ENCODE measurements at places on chromosomes 16 and 17.

DNA sequence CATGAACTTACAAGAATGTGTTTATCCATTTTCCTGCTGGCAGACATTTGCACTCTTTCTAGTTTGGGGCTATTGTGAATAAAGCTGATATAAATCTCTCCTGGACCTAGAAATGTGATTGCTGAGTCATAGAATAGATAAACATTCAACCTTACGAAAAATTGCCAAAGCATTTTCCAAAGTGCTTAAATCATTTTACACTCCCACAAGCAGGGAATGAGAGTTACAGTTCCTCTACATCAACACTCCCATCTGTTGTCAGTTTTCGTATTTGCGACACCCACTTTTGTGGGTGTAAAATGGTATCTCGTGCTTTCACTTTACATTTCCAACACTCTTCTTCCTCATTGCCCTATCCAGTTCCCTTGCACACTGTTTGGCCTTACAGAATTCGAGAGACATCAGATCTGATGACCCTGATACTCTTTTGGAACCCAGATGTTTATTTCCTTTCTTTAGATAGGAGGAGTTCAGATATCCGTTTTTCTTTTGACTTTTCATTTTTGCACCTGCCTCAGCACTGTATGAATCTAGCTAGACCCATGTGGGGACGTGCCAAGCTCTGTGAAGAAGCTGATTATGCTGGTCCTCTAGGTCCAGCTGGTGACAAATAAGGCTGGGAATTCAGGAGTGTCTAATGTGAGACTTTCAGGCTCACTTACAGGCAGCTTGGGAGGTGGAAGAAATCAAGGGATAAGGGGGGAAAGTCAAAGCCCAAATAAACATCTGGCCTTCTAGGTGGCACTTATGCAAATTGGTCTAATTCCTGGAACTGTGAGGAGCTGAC lies 14.0 kb downstream of the SOX9 start:
- peak; percentile 71 for DNase-seq

- DNase-seq = no peak
Observed at GRCh38 chr16:13231365-13231764, 330.0 kb downstream of the SHISA9 start.

DNA sequence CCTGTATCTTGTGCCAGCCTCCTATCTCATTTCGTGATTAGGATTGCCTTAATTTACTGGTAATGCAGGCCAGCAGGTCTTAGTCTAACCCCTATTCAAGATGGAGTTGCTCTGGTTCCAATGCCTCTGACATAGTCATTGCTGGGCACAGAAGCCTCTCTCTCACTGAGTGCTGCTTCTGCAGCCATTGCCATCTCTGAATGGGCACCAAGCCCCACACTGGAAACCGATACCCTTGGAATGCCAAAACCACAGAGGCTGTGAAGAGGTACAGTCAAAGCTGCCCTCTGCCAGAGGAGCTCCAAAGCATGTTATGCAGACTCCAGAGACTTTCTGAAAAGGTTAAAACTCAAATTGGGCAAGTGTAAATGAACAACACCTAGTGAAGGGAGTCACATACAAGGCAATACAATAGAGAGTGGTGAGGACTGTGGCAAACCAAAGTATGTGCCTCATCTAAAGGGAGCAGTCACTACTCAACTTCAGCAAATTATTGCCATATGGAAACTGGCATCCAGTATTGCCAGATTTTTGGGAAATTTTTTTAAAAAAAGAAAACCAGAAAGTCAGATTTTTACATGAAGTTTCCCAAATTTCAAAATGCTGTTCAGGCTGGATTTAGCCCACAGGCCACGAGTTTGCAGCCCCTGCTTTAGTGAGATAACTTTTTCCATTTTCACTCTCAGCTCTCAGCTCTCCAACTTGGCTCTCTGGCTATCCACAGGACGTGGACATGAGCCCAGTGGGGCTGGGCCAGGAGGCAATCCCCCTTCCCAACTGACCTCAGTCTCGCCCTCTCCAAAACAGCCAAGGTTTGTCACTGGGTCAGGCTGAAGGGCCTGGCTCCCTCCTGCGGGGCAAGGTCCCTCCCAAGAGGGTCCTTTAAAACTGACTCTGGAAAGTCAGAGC lies 2.1 kb upstream of the MMP2 start:
- DNase-seq = no peak

GRCh38 chr16:67857547-67858233 lies 10.2 kb upstream of the CENPT start:
- DNase-seq = peak; percentile 81

DNA sequence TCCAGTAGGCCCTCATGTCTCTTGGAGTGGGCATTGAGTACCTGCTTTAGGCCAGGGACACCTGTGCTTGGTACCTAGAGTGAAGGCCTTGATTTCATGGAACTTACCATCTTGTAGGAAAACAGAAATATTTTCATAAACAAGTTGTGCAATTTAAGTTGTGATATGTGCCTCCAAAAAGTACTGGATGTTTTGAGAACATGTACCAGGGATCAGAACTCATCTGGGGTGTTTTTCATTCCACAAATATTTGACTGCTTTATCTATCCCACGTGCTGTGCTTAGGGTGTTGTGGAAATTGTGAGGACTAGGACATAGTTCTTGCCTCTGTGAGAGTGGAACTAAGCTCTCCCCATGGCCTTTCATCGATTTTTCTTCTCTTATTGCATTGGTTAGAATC lies 8.8 kb downstream of the NKD1 start:
- no peak for DNase-seq

DNA sequence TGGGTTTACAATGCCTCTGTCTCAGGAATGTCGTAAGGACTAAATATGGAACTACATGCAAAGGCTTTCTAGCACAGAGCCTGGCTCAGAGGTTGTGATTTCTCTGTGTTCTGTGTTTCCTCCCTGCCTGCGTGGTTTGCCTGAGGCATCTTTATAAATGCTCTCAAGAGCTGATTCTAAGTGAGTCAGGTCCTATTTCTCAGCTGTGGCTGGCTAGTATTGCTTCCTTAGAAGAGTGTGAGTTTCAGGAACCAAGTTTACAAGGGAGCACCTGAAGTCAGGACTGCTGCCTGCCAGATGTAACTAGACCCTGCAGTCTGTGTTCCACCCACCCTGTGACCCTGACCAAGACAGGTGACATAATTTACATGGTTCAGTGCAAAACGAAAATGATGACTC lies 8.0 kb upstream of the CCL1 start:
- no peak for DNase-seq

- DNase-seq = no peak
Observed at GRCh38 chr17:80416260-80416939, 1.4 kb downstream of the ENDOV start.

GRCh38 chr17:63961355-63962212 lies 11.1 kb downstream of the SCN4A start:
- DNase-seq = peak; percentile 71

DNA sequence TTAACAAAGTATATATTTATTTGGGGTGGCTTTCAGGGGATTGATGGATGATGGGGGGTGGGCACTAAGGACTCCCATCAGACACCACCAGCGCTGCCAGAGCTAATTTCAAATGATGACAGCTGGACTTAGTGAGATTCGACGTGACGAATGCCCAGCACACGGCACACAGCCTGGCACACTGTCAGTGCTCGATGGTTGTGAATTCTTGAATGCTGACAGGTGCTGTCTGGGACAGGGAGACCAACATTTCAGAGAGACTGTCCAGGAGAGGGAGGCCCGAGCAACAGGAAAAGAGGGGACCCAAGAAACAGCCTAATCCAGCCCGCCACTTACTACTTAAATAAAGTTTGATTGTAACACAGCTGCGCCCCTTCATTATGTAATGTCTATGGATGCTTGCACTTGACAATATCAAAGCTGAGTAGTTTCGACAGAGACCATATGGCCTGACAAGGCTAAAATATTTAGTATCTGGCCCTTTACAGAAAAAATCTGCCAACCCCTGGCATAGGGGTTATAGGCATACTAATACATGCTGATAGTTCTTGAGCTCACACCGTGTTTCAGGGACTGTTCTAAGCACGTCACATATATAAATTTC lies 6.2 kb upstream of the MPRIP start:
- no peak for DNase-seq

- peak; percentile 78 for DNase-seq
Observed at GRCh38 chr17:62093188-62094155, 28.4 kb upstream of the MED13 start.

DNA sequence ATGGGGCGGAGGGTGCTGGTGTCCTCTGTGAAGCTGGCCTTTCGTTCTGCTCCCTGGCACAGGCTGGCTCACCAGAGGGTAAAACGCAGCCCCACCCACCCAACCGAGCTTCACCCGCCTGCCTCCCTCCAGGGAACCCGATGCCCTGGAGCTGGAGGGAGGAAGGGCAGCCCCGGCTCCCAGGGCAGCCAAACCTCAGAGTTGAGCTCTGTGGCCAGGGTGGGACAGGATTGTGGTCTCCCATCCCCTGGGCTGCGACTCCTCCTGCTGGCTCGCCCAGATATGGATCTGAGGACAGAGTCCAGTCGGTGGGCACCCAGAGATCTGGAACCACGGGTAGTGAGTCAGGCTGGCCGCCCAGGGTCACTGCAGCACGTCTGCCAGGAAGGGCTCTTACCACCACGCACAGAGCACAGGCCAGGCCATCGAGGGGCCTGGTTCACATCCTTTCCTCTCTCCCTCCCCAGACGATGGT lies 42.6 kb upstream of the CHMP6 start:
- no peak for DNase-seq

GRCh38 chr16:70610273-70611223 lies 35.8 kb upstream of the IL34 start:
- DNase-seq = no peak

DNA sequence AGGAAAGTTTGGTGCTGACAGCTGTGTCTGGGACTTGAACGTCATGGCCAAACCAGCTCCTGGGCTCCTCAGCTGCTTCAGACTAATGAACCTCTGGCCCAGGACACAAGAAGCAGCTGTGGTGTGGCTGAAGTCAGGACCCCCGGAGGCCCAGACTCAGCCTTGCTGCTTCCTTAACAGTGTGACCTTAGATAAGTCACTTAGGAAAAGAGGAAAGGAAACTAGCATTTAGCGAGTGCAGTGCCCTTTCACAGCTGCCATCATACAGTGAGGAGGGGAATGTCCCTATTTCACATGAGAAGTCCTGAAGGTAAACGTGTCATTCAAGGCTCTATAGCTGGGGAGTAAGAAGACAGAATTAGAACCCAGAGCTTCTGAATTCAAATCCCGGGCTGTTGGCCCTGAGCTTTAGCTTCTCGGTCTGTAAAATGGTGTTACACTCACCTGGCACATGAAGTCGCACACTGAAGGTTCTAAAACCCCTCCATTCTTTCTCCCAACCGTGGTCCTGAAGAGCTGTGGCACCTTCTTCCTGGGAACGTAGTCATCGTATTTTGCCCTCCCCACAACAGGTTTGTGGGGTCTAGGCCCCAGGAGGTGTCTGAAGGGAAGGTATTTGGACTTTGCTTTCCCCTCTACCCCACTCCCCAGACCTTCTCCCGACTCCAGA lies 910 bp upstream of the RAMP2 start:
- no peak for DNase-seq

DNA sequence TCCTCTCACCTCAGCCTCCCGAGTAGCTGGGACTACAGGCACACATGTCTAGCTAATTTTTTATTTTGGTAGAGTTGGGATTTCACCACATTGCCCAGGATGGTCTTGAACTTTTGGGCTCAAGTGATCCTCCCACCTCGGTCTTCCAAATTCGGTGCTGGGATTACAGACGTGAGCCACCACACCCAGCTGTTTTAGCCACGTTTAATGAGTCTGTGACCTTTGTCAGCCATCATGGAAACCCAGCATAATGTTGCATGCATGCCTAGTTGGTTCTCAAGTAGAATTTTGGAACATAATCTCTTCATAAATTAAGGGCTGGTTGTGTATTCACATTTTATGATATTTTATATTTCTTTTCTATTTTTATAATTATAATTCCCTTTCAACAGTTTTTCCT lies 42.0 kb downstream of the GOSR1 start:
- no peak for DNase-seq

GRCh38 chr17:17350491-17351355 lies 47.5 kb downstream of the NT5M start:
- DNase-seq = peak; percentile 42

GRCh38 chr17:51238255-51238887 lies 21.5 kb downstream of the MBTD1 start:
- DNase-seq = no peak

DNA sequence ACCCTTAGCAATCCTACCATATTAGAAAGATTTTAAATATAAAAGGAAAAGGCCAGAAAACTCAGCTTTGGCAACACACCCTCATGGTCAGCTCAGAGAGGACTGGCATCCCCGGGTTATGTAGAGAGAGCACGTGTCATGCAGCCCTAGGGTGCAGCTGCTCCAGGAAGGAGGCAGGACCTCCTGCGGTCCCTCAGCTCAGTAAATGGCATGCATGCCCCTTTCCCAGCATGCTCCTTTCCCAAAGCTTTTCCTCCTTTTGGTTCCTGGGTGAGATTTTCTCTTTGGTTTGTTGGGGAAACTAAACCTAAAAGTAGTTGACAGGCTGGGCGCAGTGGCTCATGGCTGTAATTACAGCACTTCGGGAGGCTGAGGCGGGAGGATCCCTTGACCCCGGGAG lies 3.9 kb downstream of the GAN start:
- DNase-seq = no peak

GRCh38 chr16:88920618-88921590 lies 54.4 kb upstream of the PABPN1L start:
- DNase-seq = peak; percentile 55

DNA sequence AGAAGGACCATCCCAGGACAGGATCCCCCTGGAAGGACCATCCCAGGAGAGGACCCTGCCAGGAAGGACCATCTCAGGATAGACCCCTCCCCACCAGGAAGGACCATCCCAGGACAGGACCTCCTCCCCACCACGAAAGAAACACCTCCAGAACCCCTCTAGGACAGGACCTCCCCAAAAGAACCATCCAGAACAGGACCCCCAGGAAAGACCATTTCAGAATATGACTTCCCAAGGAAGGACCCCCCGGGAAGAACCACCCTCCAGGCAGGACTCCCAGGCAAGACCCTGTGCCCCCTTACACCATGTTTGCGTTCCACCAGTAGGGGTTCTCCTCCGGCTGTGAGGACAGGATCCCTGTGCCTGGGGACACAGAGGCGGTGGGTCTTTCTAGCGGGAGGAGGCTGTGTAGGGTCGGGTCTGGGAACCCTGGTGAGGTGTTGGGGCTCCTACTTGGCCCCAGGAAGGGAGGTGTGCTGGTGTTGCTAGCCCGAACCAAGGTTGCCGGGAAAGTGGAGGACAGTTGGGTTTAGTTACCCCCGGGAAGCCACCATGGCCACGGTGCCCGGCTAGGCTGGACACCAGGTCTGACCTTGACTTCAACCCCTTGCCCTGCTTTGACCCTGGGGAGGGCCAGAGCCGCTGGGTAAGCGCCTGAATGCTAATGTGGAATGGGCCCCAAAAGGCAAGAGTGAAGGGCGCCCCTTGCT lies 2.2 kb downstream of the NOTUM start:
- no peak for DNase-seq

GRCh38 chr17:41666708-41667279 lies 21.9 kb upstream of the EIF1 start:
- peak; percentile 67 for DNase-seq
